ENCODE measurements at places on chromosomes 7 and 10. TPM values are rescaled to one million over a fixed set of nuclear protein-coding genes. Genes with fewer than 3 reads are reported as not detected.

The CLRN3 gene
- not detected for total RNA-seq

The PLEKHS1 gene
- 0.80 TPM for total RNA-seq

The NUTM2A gene
- 0.37 TPM for total RNA-seq

The ABLIM1 gene
- 1.2 TPM for total RNA-seq

Data from H4 (cell line).